Fibroblast of pulmonary artery (primary cell): ENCODE measurements at places on chromosomes 6 and 20.

GRCh38 chr20:34088305-34089174 is 23.5 kb downstream of the EIF2S2 start:
- no peak for DNase-seq

GRCh38 chr6:166839569-166839968 is 116.8 kb downstream of the RNASET2 start:
- DNase-seq = no peak

DNA sequence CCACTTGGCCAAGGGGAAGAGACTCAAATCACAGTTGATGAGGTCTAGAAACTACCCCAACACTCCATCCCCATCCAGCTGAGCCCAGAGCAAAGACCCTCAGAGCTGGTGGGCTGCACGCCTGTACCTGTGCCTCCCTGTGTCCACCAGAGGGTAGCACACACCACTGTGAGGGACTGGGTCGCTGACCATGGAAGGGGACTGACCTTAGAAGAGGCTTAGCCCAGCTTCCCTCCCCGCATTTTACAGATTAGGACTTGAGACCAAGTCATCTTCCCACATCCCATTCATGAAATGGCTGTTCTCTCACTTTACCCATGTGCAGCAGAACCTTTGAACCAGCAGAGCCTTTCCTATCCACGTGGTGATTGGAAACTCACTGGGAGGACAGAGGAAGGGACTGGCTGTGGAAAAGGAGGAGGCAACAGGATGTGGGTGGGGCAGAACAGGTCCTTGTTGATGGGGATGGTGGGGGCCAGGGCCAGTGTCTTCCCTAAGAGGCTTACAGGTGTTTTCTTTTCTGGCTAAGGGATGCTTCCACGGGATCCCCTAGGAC is 44.3 kb downstream of the CPXM1 start:
- DNase-seq = peak; percentile 72

GRCh38 chr6:164379795-164380194 is 929.6 kb downstream of the C6orf118 start:
- no peak for DNase-seq

GRCh38 chr6:1612299-1612973 is 2.7 kb downstream of the FOXC1 start:
- no peak for DNase-seq

DNA sequence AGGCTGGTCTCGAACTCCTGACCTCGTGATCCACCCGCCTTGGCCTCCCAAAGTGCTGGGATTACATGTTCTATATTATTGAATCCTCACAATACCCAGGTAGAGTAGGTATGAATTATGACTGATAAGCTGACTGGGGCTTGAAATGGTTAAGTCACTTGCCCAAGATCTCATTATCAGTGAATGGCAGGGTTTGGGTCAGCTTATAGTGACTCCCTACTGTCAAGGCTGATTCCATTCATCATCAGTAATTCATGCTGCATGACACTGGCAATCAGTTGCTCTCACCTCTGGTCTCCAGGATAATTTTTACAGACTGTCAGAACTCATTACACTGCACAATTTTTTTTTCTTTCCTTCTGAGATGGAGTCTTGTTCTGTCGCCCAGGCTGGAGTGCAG is 127.6 kb downstream of the KIF13A start:
- no peak for DNase-seq

DNA sequence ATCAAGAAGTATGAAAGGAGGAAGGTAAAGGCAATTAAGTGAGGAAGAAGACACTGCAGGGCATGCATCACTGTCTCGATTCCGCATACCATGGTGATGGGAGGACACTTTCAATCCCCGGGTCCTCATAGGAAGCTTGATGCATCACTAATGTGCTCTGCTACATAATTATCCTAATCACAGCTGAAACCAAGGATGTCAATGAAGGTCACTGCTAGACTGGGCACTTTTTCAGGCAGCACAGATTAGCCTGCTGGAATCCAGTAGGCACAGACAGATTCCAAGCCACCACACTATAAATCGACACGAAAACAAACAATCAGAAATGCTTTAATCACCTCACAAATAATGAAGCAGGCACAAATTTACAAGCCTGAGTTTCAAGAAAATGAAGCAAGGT is 206.7 kb downstream of the KIF16B start:
- DNase-seq = no peak

DNA sequence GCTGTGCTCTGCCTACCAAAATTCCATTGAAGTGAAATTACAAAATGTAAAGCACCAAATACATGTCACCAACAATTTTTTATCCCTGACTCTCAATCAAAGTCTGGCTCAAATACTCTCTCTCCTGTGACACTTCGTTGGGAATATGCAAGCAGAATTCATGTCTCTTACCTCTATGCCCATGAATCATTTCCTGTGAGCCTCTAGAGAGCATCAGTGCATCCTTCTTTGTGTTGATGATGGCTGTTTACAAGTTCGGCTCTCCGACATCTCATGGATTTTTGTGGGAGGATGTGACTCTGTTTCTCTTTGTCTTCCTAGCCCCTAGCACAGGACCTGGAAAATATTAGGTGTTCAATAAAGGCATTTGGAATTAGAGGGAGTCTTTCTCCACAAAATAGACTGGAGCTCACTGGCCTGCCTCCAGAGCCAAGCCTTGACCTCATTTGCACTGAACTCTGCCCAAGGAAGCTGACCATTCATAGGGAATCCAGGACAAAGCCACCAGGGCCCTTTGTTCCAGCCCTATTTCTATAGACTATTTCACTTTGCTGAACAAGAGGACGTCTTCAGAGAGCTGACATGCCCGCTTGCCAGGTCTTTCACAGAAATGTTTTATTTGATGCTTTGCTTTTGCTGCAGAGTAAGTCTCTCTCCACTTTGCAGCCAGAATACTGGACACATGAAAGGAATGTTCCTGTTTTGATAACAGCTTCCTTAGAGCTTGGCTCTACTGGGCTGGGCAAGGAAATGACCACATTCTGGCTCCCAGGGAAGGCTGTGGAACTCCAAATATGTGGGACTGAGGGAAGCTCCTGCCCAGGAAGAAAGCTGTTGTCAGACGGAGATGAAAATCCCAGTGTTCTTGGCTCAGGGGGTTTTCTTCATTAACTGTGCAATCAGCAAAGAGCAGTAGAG is 194.5 kb upstream of the CDYL start:
- peak; percentile 97 for DNase-seq

DNA sequence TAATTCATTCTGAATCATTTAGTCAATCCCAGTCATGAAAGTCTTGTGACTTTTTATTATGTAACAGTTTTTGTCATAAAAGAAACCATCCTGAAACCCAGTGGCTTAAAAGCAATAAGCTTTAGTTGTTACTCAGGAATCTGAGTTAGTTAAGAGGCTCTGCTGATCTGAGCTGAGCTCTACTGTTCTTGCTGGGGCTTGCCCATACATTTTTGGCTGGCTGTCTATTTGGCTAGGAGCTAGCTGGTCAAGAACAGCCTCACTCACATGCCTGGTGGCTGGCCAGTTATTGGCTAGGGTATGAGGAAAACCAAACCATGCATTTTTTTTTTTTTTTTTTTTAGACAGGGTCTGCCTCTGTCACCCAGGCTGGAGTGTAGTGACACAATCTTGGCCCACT is 10.6 kb downstream of the TCF21 start:
- peak; percentile 59 for DNase-seq

DNA sequence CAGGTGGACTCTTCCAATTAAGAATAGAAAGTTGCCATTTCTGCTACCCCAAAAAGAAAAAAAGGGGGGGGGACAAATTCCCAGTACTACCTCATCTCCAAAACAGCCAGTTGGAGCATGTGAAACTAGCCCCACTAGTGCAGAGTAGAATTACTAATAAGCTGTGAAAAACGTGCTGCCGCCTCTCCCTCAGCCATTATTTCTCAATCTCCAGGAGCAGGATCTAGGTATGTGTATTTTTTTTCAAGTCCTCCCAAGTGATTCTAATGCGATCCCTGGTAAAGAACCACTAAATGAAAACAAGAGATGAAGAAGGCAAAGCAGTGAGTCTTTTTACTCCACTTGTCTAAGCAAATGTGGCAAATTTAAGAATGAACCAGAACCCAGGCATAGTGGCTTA is 154.5 kb upstream of the SHLD1 start:
- DNase-seq = no peak

DNA sequence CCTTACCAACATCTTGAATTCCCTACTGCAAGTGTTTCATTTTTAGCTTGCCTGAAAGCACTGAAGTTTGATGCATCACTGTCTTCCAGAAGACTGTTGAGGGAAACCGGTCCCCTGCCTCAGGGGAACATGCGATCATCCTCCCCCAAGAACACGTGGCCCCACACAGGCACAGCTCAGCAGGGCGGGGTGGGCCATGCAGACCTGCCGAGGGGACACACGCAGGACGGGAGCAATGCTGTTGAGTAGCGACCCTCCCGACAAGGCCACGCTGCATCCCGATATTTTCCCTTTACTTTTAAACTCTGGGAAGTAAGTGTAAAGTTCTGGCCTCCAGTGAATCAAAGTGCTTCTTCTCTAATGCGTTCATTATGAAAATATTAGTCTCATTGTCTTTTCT is 59.3 kb upstream of the XRN2 start:
- no peak for DNase-seq

DNA sequence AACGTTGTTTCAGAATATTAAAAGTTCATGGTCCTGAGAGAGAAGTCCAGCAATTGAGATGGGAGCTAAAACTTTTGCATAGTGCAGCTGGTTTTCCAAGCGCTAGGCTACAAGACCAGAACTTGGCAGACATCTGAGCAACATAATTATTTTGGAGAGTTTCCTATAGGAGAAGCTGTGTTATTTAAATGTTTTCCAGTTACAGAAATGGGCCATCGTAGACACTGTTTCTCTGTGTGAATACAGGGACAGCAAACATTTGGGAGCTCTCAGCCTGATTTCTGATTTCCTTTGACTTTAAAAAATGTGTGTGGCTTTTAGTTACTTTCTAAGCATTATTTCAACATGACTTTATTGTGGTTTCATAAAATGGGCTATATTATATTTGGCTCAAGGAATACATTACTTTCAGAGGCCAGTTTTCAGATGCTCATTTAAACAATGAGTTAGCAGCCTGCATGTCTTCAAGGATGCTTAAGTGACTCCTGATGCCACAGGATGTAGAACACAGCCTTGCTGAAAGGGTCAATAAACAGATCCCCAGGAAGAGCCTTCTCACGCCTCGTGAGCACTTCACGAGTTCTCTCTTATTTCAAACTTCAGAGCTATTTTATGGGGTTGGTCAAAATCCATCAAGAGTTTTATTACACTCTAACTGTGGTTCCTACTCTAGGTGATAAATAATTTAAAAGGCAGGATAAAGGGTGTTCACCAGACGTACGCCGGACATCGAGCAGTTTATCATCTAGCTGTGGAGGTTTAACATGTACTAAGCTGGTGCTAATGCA is 193.8 kb downstream of the SMOC2 start:
- no peak for DNase-seq

DNA sequence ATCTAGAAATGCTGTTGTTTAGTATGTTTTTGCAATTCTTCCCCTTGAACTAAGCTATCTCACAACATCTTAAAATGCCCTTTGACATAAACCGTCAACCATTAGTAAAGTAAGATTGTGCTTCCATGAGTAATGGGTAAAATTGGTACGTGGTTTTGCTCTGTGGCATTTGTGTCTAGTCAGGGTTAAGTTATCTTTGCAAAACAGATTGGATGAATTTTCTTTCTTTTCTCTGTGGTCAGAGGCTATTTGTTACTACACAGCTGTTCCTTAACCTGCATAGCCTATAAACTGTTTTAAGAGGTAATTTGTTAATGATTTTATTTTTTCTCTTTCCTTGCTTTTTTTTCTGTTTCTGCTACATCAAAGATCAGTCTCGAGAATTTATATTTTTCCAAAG is 75.4 kb downstream of the RPP40 start:
- DNase-seq = peak; percentile 37

DNA sequence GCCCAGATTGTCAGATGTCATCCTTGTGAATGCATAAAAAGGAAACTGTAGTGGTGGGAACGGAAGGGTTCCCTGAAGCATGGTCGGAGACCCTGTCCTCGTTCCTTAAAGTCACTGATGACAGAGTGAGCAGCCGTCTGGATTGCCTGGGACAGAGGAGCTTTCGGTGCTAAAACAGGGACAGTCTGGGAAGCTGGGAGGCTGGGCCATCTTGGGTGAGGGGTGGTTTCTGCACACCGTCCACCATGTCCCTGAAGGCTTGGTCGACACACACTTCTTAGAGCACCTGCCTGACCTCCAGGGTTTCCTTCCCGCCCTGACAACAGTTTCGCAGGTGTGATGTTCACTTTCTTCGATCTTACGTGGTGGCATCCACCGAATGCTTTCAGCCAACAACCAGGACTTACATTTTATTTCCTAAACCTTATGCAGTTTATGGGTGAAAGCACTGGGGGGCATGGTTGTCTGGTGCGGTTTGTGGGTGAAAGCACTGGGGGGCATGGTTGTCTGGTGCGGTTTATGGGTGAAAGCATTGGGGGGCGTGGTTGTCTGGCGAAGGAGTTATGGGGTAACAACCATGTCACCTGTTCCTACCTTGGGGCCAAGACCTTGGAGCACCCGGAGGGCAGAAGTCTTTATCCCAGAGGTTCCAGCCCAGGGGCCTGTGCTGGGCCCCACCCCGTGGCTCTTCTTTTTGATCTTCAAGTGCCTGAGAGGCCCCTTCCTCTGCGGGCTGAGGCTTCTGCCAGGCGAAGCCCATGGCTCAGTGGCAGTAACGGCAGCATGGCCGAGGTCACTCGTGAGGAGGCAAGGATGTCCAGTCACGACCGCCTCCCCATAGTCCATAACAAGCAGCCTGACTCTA is 81.7 kb upstream of the FRMD1 start:
- no peak for DNase-seq

DNA sequence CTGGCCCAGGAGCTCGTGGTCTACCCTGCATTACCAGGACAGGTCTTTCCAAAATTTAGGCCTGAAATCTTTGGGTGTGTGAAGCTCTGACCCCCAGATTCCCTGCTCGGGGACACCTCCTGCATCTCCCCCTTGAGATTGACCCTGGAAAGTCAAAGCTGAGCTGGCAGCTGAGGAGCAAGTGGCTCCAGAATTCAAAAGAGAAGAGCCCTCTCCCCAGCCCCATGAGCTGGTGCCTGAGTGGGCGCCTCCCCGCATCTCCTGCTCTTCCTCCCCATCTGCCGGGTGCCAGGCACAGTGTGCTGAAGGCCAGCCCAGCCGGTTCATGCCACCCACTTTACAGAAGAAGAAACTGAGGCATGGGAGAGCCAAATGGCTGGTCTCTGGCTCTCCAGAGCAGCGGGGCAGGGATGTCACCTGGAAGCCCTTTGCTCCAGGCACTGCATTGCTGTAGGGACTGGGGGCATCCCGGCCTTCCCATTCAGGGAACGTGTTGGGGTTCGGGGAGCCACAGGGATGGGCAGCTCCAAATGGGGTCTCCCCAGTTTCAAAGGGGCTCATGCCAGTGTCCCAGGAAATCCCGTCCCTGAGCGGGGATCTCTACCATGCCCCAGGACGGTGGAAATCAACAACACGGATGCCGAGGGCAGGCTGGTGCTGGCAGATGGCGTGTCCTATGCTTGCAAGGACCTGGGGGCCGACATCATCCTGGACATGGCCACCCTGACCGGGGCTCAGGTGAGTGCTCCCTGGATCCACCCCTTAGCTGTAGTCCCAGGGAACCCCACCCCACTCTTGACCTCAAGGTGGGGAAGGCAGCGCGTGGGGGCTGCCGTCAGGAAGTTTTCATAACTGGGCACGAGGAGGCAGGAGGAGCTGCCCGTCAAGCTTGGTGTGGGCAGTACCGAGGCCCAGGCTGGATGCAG is 20.5 kb downstream of the NPEPL1 start:
- DNase-seq = no peak
